Right kidney (tissue), 9 donors: ENCODE measurements at places on chromosomes 5 and 9.

DNA sequence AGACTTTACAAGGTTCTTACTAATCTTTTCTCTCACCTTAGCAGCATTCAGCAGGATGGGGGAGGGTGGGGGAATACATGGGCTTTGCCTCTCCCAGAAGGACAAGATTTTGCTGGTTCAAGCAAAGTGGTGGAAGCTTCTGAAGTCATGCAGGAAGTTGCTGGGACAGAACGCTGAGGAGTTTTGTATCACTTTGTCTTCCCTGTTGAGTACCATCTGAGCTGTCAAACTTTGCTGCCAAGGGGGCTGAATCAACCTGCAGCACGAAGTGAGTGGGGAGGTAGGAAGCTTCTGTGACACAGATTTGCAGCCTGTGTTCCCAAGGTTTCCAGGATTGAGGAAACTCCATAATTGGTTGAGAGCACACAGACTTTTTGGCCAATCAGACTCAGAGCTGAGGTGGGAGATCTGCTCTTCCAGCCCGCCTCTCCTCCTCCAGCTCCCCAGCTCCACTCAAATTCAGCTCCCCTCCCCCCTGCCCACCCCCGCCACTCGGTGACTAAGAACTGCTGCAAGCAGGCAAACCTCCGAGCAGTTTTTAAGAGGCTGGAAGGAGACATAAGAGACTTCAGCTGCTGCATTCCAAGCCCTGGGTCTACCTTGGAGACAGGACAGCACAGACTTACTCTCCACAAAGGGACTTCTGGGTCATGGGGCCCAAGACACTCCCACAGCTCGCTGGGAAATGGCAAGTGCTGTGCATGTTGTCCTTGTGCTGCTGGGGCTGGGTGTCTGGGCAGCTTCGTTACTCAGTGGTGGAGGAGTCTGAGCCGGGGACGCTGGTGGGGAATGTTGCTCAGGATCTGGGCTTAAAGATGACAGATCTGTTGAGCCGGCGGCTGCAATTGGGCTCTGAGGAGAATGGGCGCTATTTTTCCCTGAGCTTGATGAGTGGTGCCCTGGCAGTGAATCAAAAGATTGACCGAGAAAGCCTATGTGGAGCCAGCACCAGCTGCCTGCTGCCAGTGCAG lies at the start of gene PCDHGC5:
TSS of gene PCDHGC5 (plus strand) at position 491 of the 971 bp plus-strand sequence. CDS start at position 651, 160 bp downstream.
- DNase-seq: no peak

- no peak for DNase-seq
These were observed 61.3 kb upstream of the TYRP1 start for GRCh38 chr9:12631866-12632265.

DNA sequence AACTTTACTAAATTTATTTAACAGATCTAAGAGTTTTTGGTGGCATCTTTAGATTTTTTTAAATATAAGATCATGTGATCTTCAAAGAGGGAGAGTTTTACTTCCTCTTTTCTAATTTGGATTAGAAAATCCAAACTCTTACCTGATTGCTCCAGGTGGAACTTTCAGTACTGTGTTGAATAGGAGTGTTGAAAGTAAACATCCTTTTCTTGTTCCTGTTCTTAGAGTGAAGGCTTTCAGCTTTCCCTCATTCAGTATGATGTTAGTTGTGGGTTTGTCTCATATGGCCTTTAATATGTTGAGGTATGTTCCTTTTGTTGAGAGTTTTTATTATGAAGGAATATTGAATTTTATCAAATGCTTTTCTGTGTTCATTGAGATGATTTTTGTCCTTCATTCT lies 650.0 kb upstream of the SGCD start:
- DNase-seq: no peak

GRCh38 chr9:129988607-129989361 lies 54.2 kb downstream of the FNBP1 start:
- no peak for DNase-seq

DNA sequence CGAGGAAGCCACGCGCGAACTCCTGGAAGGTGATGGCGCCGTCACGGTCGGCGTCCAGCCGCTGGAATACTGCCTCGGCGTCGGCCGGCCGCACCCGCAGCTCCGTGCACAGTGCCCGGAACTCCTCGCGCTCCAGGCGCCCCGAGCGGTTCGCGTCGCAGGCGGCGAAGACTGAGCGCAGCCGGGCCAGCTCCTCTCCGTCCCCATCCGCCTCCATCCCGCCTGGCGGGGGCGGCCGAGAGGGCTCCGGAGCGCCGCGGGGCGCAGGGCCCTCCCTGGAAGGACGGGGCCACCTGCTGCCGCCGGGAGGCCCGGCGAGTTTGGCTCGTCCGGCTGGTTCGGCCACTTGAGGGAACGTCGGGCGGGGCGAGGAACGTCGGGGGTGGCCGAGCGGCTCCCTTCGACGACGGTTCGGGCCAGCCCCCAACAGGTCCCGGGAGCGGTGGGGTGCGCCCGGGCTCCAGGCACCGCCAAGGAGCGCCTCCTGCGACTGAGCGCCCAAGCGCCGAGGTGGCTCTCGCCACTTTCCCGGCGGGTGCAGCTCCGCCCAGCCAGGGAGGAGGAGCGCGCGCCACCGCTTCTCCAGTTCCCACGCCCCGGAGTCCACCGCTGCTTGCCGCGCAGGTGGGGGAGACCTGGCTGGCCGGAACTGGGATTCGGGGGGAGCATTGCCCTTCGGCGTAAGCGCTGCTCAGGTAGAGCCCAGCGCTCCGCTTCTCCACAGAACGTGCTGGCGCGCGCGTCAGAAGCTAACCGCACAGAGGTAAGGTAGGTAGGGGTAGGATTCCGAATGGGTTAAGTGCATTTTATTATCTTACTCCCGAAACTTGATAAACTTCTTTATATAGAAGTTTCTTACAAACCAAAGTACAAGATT lies at the start of gene RASEF:
TSS of gene RASEF (minus strand) at position 492 of the 877 bp plus-strand sequence. CDS start at position 217, 275 bp downstream.
- DNase-seq: peak; percentile 92
